PC-3 (cell line): ENCODE measurements at places on chromosomes 6 and 20. TPM values are rescaled to one million over a fixed set of nuclear protein-coding genes. Genes with fewer than 3 reads are reported as not detected.

Gene LY6G6D
- not detected in 2 replicates for total RNA-seq

Gene ZNF512B
- total RNA-seq = 18.0 and 24.1 TPM in 2 replicates

Gene DEFB124
- total RNA-seq = not detected in 2 replicates

Gene EYS
- total RNA-seq = 0.07 TPM in 1 of 2 replicates, not detected in the other

Gene KCNK17
- not detected in 2 replicates for total RNA-seq

Gene DEFB114
- total RNA-seq = not detected in 2 replicates

Gene IMPG1
- not detected in 2 replicates for total RNA-seq

Gene SULF2
- total RNA-seq = 340 and 372 TPM in 2 replicates

Gene TSPO2
- total RNA-seq = not detected in 2 replicates

Gene SLC4A11
- total RNA-seq = 23.7 and 26.8 TPM in 2 replicates

Gene FUT9
- total RNA-seq = 0.04 TPM in 1 of 2 replicates, not detected in the other

Gene MCM9
- 5.3 and 5.8 TPM in 2 replicates for total RNA-seq

Gene C20orf204
- 2.1 and 3.4 TPM in 2 replicates for total RNA-seq

Gene MLN
- not detected in 2 replicates for total RNA-seq

Gene LHFPL5
- total RNA-seq = not detected in 2 replicates

Gene EDN1
- total RNA-seq = 21.9 and 25.6 TPM in 2 replicates

Gene GRIK2
- total RNA-seq = 0.55 and 2.8 TPM in 2 replicates
